ENCODE measurements at places on chromosomes 6 and 20. TPM values are rescaled to one million over a fixed set of nuclear protein-coding genes. Genes with fewer than 3 reads are reported as not detected.

GRCh38 chr20:36997121-36997520 lies 45.6 kb upstream of the SAMHD1 start:
- no peak for DNase-seq

Gene OOEP
- not detected for total RNA-seq

DNA sequence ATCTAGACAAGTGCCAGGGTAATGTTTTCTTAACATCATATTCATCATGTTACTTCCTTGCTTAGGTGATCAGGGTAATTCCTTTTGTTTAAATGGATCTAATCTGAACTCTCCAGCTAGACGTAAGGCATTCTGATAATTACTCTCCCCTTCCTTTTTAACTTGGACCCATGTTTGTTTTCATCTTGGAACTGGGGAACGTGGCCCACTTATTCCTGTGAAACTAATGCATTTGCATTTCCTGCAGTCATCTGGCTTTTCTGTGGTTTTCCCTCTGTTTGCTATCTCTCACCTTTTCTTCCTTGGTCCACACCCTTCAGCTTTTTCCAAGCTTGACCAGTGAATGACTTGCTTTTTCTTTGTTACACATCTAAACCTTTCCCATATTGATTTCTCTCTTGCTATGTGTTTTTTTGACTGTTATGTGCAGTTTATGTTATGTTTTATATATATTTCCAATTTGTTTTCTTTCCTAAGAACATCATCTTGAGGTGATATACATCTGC lies 33.3 kb downstream of the SLX4IP start:
- DNase-seq = no peak

DNA sequence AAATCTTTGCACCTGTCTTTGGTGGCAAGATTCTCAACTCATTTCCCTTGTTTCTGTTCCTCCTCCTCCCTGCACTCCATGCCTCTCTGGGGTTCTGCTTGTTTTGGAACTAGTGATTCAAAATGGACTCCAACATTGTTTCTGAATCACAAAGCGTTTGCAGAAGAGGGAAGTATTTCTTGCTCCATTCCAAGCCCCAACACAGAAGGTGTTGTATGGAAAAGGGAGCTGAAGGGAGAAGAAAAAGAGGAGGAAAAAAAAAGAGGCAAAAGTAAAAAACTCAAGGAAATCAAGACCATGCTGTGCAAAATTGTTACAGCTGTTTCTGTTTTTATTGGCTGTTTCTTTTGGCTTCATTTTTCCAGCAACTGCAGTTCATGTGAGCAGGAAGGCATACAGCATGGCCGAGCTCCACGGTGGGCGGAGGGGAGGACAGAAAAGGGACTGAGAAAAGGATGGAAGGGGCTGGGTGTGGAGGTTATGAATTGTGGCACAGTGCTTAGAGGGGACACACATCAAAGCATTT lies 66.9 kb upstream of the PRL start:
- no peak for DNase-seq

Gene BPIFB1
- total RNA-seq = not detected

- no peak for DNase-seq
Observed at GRCh38 chr6:86031713-86032112, 389.0 kb upstream of the SYNCRIP start.

DNA sequence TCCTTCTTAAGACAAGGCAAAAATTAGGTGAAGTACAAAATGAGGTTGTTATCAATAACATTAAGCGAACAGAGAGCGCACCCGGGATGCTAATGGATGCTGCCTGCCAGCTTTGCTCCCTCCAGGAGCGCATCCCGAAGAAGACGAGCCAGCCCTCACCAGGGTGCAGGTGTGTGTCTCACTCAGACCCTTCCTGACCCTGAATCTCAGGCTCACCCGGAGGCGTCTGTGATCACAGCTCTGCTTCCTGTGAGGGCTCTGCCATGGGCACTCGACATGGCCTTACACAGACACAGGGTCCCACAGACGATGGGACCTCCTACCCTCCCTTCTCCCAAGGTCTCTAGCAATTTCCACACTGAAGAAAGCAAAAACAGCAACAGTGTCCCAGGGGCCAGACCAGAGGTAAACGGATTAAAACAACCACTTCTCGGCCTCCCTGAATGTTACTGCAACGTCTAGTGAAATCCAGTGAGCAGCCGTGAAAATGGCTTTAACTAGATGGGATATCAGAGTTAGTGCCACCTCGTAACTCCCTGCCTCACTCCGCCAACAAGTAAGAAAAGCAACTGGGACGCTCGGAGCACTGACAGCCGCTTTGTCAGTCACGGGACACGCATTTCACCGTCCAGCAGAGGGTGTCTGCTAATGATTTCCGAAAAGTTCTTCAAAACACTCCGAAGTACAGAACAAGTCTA lies 11.7 kb downstream of the ZBTB46 start:
- DNase-seq = no peak

DNA sequence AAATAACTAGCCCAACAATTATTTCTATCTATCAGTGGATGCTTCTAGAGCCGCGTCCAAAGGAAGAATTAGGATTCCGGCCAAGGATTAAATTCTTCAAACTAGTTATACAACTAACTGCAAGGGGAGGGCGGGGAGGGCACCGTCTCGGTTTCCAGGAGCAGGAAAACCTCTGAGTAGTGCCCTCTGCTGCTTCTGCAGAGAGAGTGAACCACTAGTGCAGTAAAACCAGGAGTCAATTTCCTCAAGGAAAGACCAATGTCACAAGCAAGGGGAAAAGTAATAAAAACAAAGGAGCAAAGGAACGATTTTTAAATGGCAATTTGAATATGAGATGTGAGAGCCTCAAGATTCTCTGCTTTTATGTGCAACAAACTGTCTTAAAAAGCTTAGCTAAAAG lies 16.5 kb upstream of the UBE2J1 start:
- DNase-seq = peak; percentile 79

- no peak for DNase-seq
Observed at GRCh38 chr6:136783495-136784270, 8.6 kb downstream of the MAP3K5 start.

DNA sequence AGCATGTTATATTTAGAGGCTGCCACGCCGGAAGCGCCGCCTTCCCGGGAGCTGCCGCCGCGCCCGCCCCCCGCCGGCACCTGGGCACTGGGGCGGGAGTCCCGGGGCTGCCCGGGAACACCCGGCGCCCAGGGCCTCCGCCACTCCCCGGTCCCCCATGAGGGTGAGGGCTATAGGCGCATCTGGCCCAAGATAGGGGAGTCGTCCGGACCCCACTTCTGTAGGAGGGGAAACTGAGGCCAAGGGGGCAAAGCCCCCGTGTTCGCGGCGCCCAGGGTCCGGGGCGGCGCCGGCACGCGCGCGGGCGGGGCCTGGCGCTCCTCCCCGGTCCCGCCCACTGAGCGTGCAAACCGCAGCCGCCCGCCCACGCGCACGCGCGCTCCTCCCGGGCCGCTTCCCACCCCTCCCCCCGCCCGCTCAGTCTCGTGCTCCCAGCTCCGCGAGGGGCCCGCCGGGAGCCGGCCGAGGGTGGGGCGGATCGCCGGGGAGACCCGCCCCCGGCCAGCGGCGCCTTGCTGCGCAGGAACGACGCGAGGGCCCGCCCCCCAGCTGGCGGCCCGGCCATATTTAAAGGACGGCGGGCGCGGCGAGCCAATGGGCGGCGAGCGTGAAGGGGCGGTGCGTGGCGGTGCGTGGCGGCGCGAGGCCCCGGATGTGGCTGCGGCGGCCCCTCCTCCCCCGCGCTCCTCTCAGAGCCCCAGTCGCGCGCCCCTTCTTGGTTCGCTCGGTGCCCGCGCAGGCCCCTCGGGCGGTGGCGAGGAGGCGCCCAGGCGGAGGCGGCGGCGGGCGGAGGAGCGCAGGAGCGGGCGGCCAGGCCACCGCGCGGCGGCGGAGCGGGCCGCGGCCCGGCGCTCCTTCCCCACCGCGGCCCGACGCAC lies at the start of gene LSM14B:
LSM14B (plus strand) TSS at position 700 of the 878 bp plus-strand sequence. CDS start 192 bp downstream, outside the sequence.
- peak; percentile 99 for DNase-seq
